Upper lobe of left lung (tissue), 6 donors: ENCODE measurements at places on chromosomes 1 and 21. TPM values are rescaled to one million over a fixed set of nuclear protein-coding genes. Genes with fewer than 3 reads are reported as not detected.

SH2D5 gene
- total RNA-seq, result not detected

SLC5A9 gene
- total RNA-seq, result 14.8 TPM

DNA sequence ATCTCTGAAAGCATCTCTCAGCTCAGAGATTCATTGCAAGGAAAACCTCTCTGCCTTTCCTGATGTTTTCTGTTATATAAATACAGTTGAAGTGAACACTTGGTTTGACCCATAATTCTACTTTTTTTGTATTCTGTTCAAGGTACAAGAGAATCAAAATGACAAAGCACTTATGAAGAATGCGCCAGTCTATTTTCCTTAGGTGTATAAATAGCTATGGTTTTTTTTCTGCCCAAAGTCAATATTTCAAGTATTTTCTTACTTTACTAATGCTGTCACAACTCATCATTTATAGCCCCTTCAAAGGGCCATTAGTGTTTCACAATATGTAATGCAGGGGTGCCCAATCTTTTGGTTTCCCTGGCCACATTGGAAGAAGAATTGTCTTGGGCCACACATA lies 142.5 kb upstream of the C1orf105 start:
- no peak for DNase-seq

GRCh38 chr1:12448746-12449177 lies 169.2 kb downstream of the DHRS3 start:
- peak; percentile 30 for DNase-seq

- no peak for DNase-seq
Measured at GRCh38 chr1:41718497-41718896, 200.2 kb downstream of the HIVEP3 start.

- no peak for DNase-seq
Measured at GRCh38 chr1:201785291-201785690, 43.7 kb upstream of the IPO9 start.
